CD4-positive, alpha-beta T cell treated with Interleukin-6 at 100 ng/mL for 8 hours (primary cell): ENCODE measurements at places on chromosomes 6 and 20.

- DNase-seq, result no peak
Observed at GRCh38 chr6:121548131-121548530, 112.7 kb downstream of the GJA1 start.

GRCh38 chr6:150627585-150628025 is 27.9 kb downstream of the PLEKHG1 start:
- DNase-seq, result no peak

- DNase-seq, result no peak
Observed at GRCh38 chr6:149991838-149992237, 28.1 kb downstream of the ULBP1 start.

- DNase-seq, result no peak
Observed at GRCh38 chr6:80226151-80226550, 119.7 kb downstream of the BCKDHB start.

DNA sequence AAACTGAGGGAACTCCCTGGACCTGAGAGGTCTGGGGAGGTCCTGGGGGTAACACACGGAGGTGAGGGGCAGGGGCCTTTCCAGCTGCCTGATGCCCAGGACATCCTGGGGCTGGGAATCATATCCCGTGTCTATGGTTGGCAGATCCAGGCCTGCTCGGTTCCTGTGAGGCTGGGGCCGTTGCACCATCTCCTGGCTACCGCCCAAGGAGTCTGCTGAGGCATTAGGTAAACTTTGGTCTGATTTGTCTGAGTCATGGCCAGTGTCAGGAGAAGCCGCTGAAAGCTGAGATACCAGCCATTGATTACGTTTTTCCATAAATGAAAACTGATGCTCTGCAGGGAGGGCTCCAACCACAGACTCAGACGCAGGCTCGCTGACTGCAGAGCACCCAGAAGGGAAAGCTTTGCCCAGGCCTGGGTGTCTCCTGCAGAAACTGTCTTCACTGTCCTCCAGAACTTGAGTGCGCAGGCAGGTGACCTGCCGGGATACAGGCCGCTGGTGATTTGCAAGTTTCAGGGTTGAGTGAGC is 14.2 kb downstream of the TRAF3IP2 start:
- DNase-seq, result no peak

DNA sequence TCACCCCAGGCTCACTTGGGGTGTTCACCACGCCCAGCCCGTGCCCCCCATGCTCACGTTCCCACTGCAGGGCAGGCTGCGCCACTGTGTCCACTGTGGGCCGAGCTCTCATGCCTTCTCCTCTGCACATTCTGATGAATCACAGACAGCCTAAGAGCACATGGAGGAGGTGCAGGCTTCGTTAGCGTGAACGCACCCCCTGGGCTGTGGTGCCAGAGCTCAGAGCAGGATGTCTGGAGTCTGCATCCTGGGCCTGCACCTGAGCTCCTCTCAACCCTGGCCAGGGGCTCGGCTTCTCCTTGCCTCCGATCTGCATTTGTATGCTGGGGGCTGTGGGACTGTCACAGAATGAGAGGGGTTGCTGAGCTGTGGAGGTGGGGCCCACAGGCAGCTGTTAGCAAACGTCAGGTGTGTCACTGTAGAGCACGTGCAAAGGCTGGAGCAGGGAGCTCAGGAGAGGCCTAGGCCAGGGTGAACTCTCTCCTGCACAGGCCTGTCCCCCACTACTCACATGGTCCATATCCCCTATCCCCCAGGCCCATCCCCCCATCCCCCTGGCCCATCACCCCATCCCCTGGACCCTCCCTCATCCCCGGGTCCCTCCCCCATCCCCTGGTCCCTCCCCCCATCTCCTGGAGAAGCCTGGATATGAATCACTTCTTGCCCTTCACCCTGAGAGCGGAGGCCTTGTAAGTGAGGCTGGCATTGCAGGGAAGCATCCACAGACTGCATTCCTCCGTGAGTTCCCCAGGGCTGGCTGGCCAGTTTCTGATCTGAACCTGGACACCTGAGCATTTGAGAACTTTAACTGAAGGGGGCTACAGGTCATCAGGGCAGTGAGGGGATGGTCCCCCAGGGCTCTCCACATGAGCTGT is 309.5 kb downstream of the TAF4 start:
- no peak for DNase-seq

DNA sequence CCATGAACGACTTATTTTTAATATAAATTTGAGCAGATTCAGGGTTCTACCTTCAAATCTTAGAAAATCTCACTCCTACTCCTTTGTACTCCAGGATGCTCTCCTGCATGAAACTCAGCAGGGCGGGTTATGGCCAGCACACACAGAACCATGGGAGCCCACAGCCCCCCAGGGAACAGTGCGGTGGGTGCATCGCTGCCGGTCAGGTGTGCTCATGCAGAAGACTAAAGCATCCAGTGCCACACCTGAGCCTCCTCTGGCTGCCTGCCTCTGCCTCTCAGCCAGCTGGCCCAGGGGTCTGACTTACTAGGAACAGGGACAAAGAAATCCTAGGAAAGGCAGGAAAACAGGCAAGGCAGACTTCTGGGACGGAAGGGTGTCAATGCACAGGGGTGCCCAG is 31.8 kb downstream of the EZR start:
- no peak for DNase-seq
